ENCODE measurements at places on chromosomes 13 and 19.

DNA sequence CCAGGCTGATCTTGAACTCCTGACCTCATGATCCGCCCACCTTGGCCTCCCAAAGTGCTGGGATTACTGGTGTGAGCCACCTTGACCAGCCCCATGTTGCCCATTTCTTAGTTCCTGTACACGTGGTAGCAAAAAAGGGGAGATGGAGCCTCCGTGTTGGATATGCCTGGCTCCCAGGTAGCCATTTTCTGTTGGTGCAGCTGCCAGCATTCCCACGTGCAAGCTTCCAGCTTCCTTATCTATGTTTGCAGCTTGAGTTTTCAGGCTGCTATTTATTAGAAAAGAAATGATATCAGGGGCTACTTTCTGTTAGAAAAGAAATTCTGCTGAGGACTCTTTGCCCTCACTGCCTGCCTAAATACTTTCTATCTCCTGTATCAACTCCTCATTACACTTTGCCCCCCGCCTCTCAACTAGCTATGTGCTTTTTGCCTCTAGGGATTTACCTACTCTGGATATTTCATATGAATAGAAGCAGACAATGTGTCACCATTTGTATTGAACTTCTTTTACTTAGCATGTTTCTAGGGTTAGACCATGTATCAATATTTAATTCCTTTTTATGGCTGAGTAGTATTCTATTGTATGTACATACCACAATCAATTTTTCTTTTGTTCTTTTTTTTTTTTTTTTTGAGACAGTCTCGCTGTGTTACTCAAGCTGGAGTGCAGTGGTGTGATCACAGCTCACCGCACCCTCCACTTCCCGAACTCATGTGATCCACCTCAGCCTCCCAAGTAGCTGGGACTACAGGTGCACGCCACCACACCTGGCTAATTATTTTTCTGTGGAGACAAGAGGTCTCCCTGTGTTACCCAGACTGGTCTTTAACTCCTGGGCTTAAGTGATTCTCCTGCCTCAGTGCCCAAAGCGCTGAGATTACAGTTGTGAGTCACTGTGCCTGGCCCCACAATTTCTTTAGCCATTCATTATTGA lies 3.4 kb upstream of the TMED1 start:
- no peak for DNase-seq

GRCh38 chr19:13122275-13122878 lies 4.3 kb downstream of the NACC1 start:
- DNase-seq = no peak

GRCh38 chr13:21739771-21740170 lies 68.9 kb downstream of the FGF9 start:
- DNase-seq = no peak

DNA sequence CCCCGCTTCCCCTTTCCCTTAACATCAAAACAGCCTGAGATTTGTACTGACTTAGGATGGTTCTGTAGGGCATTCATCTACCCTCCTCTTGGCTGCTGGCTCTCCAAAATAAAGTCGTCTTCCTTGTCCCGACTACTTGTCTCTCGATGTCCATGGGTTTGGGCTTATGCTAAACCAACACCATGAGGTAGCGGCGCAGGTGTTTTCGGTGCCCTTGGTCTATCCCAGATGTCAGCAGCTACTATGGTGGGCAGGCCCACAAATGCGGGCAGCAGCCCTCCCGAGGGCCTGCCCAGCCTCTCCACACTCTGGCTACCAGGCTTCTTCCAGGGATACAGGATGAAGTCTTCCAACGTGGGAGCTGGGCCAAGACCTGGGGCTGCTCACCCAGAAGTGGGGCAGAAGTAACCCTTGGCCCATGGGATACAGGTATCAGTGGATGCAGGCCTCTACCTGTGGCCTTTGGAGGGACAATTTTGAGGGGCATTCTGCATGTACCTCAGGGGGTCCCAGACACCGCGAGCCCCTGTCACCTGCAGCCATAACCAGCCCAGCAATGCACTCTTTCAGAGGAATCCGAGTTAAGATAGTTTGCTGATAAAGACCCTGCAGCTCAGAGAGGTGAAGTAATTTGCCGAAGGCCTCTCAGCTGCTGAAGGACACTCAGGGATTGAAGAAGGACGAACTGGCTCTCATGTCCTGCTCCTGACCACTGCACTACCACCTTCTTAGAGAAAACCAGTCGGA lies 47.8 kb upstream of the VSTM2B start:
- DNase-seq = no peak

DNA sequence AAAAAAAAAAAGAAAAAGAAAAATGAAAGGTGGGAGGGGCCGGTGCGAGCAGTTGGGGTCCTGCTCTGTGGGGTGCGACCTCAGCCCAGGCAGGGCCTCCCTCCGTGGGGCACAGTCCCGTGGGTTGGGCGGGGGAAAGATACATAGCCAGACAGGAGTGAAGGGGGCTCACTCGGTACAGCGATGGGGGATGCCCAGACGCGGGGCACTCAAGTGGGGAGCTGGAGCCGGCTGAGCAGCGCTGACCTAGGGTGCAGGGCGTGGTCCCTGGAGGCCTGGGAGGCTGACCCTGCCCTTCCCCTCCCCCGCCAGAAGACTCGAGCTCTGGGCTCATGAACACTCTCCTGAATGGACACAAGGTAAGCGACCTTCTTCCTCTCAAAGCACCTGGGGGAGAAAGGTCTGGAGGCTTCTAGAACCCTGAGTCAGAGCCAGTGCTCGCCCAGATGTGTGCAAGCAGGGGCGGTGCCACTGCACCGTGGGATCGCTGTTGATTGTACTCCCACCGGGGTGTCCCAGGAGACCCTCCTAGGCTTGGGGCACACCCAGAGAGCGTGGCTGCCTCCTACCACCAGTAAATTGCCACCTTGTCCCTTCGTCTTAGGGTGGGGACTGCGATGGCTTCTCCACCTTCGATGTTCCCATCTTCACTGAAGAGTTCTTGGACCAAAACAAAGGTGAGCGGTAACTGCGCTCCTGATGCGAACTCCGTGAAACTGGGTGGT lies 3.4 kb downstream of the HMG20B start:
- no peak for DNase-seq

DNA sequence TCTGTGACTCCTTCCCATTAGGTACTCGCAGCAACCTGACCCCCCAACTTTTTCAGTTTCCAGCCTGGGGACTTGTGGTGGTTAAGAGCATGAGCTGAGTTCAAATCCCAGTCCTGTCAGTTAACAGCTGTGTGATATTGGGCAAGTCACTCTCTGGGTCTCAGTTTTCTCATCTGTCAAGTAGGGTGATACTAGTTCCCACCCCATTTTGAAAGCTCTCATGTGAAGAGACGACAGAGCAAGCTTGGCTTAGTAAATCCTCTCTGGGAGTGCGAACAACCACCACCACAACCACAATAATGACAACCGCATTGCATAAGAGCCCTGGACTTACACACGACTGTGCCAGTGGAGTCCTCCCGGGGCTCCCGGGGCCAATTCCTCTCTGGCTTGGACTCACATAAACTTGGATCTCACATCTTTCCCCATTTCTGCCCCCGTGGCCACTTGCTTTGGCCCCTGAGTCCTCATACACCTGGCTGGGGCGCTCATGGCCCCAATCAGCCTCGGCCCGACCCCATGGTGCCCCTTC lies 454 bp downstream of the BLVRB start:
- DNase-seq = peak; percentile 43

- no peak for DNase-seq
Observed at GRCh38 chr19:16367261-16367683, 42.6 kb downstream of the KLF2 start.

- DNase-seq = no peak
Observed at GRCh38 chr13:102945886-102946285, 100.1 kb downstream of the ERCC5 start.

DNA sequence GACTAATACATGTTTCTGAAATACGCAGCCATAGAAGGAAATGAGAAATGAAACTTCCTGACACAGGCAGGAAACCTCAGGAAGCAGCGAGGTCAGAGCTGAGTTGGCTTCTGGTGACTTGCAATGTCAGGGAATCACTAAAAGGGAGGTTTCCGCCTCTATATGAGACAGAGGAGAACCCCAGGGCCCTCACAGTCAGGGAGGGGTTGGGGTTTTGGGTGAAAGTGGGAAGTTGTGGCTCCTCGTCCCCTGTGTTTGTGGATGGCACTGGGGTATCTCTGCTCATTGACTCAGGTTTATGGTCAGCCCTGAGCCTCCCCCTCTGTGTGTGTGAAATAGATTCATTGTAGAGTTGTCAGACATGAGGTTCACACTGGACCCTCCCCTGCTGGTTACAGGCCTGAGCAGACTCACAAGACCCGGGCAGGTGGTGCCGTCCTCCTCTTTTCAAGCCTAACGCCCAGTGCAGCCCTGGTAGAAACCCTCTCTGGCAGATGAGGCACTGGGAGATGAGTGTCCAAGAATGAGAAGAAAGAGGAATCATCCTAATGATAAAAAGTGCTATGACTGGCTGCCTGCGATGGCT lies 5.5 kb upstream of the LILRA6 start:
- peak; percentile 30 for DNase-seq

GRCh38 chr13:60066226-60066625 lies 97.5 kb downstream of the DIAPH3 start:
- no peak for DNase-seq
